Stimulated activated effector memory CD8-positive, alpha-beta T cell treated with anti-CD3 and anti-CD28 coated beads, Interleukin-12 subunit alpha, Interleukin-12 subunit beta, amount 100 ng/mL, for 72 hours (primary cell): ENCODE measurements at places on chromosomes 7 and 10.

DNA sequence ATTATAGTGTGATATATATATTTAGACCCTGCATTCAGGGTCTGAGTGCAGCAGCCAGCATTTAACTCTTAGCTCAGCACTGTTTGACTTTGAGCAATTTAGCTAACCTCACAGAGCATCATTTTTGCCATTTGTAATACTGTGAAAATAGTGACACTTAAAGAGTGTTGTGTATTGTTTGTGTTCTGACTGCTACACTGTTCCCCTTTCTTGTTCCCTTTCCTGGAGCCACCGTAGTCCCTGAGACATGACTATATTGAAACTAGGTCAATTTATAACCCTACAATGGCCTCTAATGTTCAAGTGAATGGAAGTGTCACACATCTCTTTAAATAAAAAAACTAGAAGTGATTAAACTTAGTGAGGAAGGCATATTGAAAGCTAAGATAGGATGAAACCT, 20.3 kb upstream of the CD36 start:
- no peak for DNase-seq

DNA sequence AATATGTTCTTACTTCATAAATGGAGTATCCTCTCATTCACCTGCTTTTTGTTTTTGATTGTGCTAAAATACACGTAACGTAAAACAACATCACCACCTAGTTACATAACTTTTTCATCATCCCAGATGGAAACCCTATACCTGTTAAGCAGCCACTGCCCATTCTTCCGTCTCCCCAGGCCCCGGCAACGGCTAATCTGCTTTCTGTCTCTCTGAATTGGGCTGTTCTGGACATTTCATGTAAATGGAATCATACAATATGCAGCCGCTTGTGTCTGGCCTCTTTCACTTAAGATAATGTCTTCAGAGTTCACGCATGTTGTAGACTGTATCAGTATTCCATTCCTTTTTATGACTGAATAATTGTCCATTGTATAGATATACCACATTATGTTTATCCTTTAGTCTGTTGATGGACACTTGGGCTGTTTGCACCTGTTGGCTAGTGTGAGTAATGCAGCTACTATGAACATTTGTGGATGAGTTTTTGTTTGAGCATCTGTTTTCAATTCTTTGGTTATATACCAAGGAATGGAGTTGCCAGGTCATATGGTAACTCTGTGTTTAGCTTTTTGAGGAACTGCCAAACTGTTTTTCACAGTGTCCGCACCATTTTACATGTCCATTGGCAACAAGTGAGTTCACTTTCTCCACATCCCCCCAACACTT, 14.1 kb upstream of the SUN1 start:
- DNase-seq: no peak

DNA sequence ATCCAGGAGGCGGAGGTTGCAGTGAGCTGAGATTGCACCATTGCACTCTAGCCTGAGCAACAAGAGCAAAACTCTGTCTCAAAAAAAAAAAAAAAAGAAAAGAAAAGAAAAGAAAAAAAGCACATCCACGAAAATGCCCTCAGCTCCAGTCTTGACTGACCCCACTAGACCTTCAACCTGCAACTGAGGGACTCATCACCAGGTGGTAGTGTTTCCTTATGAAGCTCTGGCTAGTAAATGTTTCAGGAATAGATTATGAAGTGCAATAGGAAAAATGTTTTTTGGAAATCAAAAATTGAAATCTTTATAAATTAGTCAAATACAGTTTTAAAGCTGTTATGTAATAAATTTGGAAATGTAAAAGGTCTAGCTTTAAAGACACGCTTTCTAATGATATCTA, 22.4 kb downstream of the TLL2 start:
- DNase-seq: no peak

- peak; percentile 83 for DNase-seq
These were observed 47.7 kb downstream of the RBM17 start for GRCh38 chr10:6136215-6137201.

DNA sequence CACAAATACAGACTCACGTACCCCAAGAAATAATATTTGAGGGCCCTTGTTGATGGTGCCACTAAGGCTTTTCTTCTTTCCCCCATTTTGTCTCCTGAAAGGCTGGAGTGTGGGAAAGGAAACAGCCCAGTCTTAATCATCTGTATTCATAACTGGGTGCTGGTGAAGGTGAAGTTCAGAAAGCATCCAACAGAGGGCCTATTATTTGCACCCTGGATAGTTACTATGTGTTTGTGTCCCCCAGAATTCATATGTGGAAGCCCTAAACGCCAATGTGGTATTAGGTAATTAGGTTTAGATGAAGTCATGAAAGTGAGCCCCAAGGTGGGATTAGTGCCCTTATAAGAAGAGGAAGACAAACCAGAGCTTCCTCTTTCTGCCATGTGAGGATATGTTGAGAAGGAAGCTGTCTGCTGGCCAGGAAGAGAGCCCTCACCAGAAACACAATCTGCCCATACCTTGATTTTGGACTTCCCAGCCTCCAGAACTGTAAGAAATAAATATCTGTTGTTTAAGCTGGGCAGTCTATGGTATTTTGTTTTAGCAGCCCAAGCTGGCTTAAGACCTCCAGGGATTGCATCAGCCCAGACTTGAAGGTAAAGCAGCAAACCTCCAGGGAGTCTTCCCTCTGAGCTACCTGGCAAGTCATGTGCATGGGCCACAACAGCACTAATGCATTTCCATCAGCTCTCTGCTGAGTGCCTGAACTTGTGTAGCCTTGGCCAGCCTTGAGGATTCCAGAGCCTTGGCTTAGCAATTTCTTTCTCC, 90.0 kb upstream of the ADRB1 start:
- DNase-seq: no peak

DNA sequence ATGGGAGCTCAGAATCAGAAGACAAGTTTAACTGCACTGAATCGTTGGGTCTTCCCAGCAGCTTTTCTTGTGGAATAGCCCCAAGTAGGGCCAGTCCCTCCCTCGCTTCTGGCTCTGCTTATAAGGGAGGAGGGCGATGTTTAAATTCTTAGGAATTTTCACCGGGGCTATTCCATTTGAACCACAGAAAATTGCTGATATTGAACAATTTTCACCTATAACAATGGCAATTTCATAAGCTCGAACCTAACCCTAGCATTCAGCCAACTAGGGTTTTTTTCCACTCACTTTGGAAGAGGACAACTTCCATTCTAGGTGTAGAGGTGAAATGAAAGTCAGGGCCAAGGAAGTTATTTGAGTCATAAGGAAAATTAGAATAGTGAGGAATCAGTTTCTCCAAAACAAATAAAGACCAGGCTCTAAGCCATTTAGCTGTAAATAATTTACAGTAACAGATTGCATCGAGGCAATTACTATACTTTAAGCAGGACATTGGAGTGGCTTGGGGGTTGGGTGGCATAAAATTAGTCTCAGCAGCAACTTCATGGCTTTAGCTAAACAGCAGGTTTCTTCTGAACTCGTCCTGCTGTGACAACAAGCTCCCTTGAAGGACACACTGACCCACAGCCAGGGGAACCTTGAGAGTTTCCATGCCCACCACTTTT, 1.5 kb upstream of the ATP6V0A4 start:
- DNase-seq: no peak

DNA sequence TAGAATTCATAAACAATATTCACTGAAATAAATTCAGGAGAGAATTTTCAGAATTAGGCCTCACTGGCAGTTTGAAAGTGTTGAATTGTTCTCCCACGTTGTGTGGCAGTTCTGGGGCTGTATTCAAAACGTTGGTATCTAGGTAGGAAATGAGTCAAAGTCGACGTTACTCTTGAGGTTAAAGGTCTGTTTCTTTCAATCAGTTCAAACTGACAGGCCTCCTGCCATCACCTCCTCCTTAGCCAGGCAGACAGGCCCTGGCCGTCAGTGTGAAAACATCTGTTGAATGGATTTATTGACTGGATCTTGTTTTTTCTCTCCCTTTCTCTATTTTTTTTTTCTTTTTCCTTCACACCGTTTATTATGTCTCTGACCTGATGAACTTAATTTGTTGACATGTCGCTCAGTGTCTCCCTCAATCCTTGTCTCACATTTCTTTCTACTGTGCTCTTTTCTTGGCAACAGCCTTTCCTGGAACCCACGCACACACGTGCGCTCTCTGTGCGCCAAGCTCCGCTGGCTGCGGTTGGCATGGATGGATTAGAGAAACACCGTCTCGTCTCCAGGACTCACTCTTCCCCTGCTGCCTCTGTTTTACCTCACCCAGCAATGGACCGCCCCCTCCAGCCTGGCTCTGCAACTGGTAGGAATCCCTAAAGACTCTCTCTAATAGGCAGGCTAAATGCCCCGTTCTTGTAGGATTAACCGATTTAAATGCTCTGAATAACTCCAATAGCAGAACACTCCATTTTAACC, 231.7 kb downstream of the HDAC9 start:
- no peak for DNase-seq

DNA sequence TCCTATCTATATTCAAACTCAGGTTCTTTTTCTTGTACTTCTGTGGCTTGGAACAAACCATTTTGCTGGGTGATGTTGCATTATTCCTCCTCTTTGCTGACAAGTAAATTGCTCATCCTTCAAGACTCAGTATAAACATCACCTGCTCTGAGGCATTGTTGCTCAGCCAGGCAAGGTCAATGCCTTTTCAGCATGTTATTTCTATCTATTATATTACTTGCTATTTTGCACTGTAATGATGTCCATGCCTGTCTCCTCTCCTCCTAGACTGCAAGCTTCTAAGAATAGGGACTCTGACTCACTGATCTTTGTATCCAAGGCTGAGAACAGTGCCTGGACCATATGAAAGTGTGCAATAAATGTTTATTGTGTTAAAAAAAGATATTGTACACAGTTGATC, 293.8 kb downstream of the RNLS start:
- DNase-seq: no peak

DNA sequence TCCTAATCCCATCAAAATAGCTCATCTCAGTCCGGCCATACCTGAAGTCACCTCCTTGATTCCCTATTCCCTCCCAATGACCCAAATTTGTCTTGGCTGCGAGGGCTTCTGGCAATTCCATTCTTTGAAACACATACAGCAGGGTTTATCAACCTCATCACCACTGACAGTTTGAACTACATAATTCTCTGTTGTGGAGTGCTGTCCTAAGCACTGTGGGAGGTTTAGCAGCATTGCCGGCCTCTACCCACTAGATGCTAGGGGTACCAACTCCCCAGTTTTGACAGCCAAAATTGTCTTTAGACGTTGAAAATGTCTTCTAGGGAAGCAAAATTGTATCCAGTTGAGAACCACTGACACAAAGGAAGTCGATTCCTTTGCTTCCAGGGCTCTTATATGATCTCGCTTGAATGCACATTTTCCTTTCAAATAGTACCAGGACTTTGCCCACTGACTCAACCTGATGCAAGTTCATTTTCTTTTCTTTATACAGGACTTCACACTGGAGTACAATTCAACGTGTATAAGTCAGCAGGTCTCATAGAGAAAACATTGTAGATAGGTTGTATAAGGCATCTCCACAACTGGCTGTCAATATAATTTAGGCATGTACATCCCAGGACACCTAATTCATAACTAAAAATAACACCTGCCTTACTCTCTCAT, 133.3 kb downstream of the STRA8 start:
- no peak for DNase-seq

DNA sequence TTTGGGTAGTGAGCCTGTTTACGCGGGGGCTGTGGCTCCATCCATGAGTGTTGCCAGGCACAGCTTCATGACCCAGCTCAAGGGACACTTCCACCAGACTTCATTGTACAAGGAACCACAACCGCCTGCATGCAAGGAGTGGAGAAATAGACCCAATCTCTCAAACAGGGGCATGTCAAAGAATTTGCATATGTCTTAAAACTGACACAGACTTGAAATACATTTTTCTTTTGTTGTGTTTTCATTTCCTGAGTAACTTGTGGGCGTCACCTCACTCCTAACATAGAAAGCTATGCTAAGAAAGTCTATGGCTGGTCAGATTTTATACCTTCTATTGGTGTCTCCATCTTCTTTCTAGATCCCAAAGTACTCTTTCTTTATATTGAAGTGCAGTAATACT, 266.2 kb upstream of the RNF32 start:
- DNase-seq: no peak

GRCh38 chr7:69778138-69778537, 179.9 kb downstream of the AUTS2 start:
- DNase-seq: no peak
